ENCODE measurements at places on chromosomes 5 and 9.
A peak's percentile ranks its signal among the peaks of the same experiment; 100 is the strongest.

DNA sequence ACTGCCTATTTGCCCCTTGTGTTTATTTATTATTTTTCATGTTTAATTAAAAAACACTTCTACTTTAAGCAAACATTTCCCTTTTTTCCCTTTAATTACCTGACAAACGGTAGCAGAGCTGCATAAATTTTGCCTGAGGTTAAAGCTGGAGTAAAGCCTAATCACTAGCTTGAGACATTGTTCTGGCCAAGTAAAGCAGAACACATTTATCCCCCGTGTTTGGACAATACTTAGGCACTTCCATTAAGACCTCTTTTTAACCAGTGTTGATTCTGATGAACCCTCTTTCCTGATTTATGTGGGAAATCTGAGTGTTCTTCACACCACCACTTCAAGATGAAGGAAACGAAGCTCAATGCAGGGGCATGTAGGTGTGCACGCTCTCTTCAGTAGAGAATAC lies 54.5 kb downstream of the BNC2 start:
- no peak for DNase-seq

DNA sequence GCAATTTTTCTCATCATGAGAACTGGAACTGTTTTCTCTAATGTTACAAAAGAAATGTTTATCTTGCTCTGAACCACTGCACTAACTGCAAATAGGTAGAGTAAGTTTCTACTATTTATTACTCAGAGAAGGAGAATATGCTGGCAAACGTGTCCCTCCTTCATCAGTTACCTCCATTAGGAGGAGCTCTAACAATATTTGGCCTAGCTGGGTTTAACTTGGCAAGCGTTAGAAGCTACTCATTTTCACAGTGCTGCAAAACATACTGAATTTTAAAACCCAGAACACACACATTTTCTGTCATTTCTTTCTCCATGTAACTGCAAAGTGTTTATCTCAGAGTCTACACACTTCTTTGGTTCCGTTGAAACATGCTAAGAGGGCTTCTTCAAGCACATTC lies 101.0 kb upstream of the GABRG2 start:
- no peak for DNase-seq

GRCh38 chr5:78983601-78984438 lies 1.3 kb downstream of the ARSB start:
- no peak for DNase-seq

DNA sequence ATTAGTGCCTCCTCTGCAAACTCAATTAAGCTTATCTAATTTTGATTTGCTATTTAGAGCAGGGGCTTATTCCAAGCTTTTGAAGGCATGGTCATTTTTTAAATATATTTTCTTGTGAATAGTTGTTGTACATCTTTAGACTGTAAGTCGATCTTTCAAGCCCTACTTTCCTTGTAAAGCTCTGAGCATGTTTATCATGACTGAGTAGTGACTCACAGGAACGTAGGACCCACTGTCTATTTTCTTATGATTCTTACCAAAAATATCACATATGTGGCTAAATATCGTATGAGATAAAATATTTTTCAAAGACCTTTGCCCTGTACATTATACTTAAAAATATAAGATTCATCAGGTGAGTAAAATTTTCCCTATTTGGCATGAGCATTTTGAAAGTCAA lies 440.4 kb upstream of the GRIN3A start:
- no peak for DNase-seq

DNA sequence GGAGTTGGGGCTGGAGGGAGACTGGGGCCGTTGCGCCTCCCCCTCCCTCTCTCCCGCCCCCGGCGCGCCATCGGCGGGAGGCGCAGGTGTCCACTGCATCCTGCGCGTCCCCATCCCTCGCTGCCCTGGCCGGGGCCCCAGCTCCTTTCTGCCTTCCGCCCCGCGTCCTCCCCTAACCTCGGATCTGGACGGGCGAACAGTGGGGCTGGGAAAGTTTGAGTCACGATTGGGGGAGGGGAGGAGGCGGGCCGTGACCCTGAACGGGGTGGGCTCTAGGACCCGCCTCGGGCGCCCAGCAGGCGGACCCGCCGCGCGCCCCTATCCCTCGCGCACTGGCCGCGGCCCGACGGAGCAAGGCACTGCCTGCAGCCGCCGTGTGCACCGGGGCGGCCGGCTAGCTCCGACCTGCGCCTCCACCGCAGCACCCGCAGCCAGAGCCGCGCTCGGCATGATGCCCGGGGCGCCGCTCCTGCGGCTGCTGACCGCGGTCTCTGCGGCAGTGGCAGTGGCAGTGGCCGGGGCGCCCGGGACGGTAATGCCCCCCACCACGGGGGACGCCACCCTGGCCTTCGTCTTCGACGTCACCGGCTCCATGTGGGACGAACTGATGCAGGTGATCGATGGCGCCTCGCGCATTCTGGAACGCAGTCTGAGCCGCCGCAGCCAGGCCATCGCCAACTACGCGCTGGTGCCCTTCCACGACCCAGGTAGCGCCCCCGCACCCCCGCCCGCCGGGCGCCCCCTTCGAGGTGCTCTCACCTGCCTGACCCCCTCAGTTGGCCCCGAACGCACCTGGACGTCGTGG lies at the start of gene HMCN2:
TSS of gene HMCN2 (plus strand) at position 330 of the 805 bp plus-strand sequence. CDS start at position 449, 119 bp downstream.
- DNase-seq: no peak

DNA sequence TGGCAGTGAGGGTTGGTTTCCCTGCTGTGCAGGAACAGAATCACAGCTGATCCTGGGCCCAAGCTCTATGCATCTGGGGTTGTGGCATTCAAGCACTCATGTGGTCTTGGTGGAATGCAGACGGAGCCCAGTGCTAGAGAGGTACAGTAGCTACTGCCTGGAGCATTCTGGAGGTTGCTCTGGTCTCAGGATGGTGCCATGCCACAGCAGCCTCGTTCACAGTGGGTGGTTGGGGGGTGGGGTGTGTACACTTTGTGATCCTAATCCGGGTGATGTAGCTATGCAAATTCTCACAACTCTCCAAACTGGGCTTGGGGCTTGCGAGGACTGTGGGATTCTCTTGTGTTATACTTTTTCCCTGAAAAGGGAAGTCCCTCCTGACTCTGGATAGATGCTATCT lies 45.2 kb downstream of the FGD3 start:
- DNase-seq: peak; percentile 27

DNA sequence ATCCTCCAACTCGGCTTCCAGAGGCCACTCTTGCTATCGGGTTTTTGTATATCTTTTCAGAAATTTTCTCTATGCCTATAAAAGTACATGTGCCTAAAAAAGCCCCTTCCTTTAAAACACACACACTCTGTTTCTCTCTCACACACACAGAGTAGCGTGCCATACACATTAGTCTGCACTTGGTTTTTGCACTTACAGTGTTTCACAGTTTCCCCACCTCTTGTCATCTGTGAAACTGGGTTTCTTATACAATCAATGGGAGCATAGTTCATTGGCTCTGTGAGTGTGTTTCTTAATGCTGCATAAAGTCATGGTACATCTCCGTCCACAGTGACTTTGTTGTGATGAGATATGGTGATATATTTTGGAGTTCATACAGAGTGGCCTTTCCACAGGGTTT lies 664 bp upstream of the IGFBPL1 start:
- no peak for DNase-seq

- no peak for DNase-seq
These were observed 39.5 kb downstream of the MFAP3 start for GRCh38 chr5:154078272-154078671.

- no peak for DNase-seq
These were observed 29.1 kb upstream of the PLCXD3 start for GRCh38 chr5:41539454-41539853.

DNA sequence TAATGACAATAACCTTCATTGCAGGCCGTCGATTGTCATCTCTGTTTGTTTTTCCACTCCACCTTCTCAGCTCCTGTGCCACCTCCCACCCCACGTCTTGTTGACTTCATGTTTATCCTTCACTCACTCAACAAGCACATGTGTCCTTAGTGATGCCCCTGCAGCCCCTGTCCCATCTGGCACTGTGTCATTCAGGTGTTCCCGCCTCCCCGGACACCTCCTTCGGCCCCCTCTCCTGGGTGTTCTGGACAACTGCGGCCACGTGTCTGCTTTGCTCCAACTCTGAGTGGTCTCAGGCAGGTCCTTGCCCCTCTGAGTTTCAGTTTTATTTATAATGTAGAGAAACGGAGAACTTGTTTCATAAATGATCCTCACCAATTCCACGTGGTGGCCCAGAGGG lies 91.0 kb upstream of the COL5A1 start:
- DNase-seq: no peak

DNA sequence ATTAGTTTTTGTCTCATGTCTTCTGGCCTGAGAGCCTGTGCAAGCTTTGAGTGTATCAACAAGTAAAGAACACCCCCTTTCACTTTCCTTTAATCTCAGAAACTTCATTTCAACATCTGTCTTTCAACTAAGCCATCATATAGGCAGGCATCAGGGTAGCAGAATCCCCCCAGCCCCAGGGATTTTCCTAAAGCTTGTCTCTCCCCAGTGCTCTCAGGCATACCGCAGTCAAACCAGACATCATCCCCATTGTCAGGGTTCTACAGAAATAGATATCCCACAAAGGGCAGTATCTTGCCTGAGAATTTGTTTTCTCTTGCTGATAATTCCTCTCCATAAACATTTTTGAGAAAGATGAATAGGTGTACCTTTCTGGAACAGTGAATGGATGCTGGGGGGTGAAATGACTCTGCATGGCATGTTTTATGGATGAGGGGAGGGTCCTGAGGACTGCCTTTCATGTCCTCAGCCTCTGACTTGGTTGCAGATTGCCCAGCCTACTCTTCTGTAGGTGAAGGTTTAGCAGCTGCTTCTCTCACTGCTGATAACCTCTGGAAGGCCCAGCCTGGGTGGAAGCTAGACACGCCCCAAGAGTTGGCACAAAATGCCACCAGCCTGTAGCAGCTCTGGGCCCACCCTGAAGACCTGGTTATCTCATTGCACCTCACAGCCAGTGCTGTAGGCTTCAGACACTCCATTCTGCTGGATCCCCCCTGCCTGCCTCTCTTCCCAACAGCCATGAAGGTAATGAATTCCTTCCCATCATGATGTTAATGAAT lies 20.5 kb upstream of the SHB start:
- no peak for DNase-seq

DNA sequence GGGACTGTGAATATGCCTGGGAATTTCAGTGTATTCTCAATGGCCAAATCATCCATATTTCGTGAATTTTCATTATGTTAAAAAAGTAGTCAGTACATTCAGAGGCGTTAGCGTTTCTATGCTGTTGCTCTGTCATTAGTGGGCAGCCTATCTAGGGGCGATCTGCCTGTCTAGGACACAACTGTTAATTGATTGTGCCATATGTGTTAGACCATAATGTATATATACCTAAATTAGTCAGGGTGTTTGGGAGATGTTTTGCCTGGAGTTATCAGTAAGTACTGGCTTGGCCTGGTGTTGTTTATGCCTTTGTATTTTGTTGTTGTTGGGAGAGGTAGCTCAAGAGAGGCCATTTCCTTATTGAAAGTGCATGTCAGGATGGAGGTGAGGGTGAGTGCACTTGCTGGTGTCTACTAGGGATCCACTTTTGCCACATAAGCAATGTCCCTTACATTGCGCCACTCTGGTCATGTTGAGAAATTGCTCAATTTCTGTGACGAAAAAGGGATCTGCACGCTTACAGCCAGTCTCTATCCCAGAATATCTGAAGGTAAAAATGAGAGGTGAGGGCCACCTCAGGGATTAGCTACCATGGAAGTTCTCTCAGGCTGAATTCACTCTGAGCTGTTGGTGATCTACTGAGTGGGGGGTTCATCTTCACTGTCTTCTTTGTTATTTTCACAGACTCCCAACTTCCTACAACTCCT lies 123.3 kb downstream of the ST8SIA4 start:
- no peak for DNase-seq

GRCh38 chr9:99003308-99003707 lies 59.6 kb downstream of the COL15A1 start:
- DNase-seq: no peak

- no peak for DNase-seq
These were observed 313.6 kb downstream of the NSG2 start for GRCh38 chr5:174359071-174359470.

DNA sequence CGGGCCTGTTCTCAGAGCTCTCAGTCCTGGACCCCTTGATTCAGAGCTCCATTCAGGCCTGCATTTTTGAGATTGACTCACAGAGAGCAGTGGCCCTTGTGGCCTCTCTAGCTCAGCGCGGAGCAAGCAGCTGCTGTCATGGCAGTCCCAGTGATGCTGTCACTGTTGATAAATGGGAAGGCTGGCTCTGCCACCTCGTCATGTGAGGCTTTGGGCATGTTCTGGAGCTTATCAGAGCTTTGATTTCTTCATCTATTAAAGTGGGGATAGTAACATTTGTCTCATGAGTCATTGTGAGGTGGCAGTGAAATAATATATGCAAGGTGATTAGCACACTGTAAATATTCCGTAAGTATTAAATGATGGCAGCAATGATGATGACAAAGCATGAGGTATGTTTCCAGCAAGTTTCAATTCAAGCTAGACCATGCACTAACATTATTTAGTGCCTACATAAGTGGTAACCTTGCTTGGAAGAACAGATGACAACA lies 126.4 kb upstream of the CXCL14 start:
- DNase-seq: no peak

DNA sequence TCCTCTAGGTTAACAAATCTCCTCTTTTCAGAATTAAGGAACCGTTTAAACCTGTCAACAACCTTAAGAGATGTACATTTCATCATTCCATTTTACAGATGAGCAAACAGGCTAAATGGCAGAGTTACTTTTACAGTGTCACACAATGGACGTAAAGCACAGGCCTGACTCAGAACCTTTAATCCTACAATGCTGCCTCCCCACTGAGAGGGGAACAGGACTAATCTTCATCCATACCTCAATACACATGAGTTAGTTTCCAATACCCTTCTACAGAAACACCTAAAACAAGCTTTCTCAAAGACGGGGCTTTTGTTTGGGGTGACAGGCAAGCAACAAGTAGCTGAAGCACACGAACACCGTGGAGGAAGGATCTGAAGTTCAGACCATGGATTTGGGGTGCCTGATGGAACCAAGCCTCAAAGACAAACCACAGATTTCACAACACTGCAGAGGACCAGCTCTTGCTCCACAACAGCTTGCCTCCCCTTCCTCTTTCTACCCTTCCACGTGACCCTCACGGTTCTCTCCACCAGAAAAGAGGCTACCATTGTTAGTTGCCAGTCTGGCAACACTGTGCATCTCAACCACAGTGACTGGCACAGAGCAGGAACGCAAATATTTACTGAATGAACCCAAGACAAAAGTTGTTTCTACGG lies 1.8 kb downstream of the RNF130 start:
- DNase-seq: no peak
